NCI-H2107 (cell line): ENCODE measurements at places on chromosomes 5 and 9.

DNA sequence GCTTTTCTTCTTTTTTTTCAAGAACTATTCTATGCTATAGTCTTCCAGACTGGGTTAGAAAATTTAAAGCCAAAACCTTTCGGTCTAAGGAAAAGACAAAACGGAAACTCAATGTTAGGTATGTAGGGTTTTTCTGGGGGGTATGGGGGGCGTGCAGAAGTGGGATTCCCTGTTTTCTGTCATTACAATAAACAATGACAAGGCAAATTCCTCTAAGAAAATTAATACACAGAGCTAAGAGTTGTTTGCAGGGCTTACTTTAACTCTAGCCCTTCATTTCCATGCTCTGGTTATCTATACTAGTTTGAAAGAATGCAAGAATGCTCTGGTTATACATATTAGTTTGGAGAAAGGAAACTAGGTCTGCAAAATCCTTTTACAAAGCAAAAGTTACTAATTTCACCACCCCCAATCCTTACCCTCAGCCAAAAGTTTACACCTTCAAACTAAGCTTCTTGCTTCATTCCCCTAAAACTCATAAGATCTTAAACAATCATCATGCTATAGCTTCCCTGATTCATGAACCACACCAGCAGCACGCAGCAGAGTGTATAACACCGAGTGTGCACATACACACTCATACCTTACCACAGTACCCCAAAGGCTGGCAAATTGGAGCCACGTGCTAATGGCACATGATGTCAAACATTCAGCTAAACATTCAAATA, 89.1 kb upstream of the NR5A1 start:
- no peak for DNase-seq

- DNase-seq = no peak
Observed at GRCh38 chr9:110536822-110537221, 42.7 kb downstream of the SVEP1 start.

- DNase-seq = no peak
Observed at GRCh38 chr5:72355706-72356299, 35.6 kb downstream of the PTCD2 start.

- no peak for DNase-seq
Observed at GRCh38 chr5:117594166-117594565, 1019.5 kb upstream of the SEMA6A start.

- DNase-seq = no peak
Observed at GRCh38 chr5:91183743-91184142, 199.4 kb downstream of the ARRDC3 start.
